Hematopoietic multipotent progenitor cell treated with erythropoietin and hydrocortisone succinate and interleukin-3 and kit ligand, for 15 days (in vitro differentiated cells): ENCODE measurements at places on chromosomes 12 and 14.

DNA sequence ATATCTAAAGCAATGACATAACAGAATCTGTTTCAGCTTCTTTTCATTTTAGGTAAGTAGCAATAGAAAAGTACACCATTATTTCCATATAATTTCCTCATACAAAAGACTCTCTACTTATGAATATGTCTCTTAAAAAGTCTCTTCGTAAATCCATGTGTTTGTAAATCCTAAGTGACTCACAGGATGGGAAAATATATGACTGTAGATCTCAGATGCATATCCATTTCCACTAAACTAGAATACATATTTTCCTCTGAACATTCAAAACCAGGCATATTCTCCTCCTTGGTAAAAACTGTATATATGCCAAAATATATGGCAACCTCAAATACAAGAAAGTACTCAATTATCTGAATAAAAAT lies 93.6 kb downstream of the TXNDC16 start:
- DNase-seq = no peak

GRCh38 chr12:81231574-81232368 lies 153.9 kb downstream of the ACSS3 start:
- DNase-seq = no peak

- no peak for DNase-seq
Observed at GRCh38 chr14:22689199-22689598, 45.0 kb upstream of the OR6J1 start.

GRCh38 chr12:57766464-57767304 lies at the start of gene CYP27B1:
TSS of gene CYP27B1 (minus strand) at chr12:57767078. CDS start at chr12:57767041, 37 bp downstream.
- no peak for DNase-seq

- DNase-seq = no peak
Observed at GRCh38 chr12:75820071-75820470, 211.5 kb downstream of the PHLDA1 start.

DNA sequence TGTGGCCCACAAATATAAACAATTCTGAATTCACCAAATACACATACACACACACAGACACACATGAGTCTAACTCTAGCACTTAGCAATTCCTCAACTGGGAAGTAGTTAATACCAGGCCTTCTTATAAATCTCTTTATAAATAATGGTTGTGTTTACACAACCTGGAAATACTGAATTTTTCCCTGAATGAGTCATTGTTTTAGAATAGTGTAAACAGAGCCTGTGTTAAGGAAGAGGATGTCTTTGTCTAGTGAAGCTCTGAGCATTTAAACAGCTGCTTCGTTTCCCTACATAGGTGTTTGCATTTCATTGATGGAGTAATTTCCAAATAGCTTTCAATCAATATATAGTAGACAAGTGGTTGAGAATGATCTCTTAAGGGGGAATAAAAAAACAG lies 218.8 kb downstream of the BTG1 start:
- no peak for DNase-seq

DNA sequence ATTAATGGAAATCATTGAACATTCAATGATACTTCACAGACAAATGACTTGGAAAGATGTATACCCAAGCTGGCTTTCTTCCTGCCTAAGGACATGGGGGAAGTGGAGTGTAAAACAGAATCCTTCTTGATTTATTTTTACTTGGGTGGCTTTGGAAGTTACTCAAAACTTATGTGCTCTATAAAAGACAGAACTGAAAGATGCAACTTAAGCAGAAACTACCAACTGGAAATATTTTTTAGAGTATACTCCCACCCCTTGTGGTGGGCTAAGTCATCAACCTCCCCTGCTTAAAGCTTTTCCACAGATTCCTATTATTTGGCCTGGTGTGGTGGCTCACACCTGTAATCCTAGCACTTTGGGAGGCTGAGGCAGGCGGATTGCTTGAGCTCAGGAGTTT lies 126.0 kb upstream of the ATP2B1 start:
- no peak for DNase-seq

GRCh38 chr14:20632831-20633691 lies 8.4 kb downstream of the OR6S1 start:
- no peak for DNase-seq

DNA sequence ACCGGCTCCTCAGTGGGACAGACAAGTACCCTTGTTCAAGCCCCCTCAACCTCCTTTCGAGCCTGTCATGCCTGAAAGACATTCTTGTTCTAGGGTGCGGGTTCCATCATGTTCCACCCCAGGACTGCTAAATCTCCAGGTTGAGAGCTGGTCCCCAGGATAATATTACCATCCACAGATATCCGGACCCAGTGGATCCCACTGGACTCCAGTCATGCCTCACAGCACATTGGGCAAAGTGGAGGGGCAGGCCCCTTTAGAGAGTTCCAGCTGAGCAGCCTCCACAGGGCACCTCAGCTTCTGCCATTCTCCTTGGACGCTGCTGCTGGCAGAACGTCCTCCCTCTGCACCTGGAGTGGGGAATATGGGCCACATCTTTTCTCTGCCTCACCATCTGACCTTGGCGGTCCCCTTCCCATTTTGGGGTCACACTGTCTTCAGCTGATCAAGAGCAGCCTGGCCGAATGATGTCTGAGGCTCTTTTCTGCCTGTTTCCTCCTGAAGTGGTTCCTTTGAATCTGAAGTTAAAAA lies 137.4 kb downstream of the BCL11B start:
- DNase-seq = no peak

DNA sequence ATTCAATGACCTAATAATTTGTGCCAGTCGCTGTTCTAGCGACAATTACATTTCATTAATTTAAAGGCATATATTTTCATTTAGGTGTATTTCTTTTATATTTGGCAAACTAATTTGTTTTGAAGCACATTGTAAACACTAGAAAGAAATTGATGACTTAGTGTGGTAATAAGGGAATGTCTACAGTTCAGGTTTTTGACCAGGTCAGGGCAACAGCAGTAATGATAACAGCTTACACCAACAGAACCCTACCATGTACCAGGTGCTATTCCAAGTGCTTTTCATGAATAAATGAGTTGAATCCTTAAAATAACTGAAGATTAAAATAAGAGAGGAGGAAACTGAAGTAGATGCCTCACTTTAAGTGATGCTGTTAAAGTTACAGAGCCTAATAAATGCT lies 85.4 kb upstream of the SLC38A2 start:
- DNase-seq = no peak

DNA sequence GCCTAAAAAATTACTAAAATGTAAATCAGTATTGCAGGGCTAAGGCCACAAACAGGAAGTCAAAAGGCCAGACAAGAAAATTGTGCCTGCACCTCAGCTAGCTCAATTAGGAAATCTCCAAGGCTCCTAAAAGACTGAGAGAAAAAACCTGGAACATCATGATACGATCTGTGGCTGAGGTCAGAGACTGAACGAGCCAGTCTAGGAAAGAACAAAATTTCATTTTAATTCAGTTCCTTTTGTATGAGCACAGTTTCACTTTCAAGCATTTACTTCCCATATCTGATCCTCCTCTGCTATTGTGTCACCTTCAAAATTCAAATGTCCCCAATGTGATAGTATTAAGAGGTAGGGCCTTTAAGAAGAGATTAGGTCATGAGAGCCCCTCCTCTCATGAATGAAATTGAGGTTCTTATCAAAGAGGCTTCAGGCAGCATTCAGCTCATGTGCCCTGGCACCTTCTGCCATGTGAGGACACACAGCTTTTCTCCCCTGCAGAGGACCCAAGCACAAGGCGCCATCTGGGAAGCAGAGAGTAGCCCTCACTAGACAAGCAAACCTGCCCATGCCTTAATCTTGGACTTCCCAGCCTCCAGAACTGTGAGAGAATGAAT lies 14.8 kb downstream of the PRKAB1 start:
- DNase-seq = peak; percentile 54

DNA sequence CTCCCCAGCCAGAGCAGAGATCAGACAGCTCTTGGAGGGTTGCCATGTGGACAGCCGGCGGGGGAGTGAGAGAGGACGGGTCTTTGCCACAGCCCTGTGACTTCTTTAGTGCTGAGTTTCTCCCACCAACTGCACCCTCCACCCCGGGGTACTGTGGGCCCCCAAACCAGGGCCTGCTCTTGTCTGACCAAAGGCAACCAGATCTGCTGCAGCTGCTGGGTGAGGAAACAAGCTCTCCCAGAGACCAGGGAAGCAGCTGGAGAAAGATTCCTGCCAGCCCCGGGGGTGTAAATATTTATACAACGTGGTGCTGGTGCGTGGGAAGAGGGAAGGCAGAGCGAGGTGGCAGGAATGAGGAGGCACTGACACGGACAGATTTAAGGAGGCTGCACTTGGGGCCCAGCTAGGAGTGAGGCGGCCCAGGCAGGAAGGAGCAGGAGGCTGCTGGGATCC lies 14.3 kb upstream of the ZFP36L1 start:
- DNase-seq = no peak

- no peak for DNase-seq
Observed at GRCh38 chr12:11689591-11690186, 40.2 kb downstream of the ETV6 start.

GRCh38 chr14:65100922-65101541 lies 1.3 kb downstream of the MAX start:
- no peak for DNase-seq

- DNase-seq = no peak
Observed at GRCh38 chr14:54440037-54440436, 1.1 kb downstream of the CNIH1 start.

DNA sequence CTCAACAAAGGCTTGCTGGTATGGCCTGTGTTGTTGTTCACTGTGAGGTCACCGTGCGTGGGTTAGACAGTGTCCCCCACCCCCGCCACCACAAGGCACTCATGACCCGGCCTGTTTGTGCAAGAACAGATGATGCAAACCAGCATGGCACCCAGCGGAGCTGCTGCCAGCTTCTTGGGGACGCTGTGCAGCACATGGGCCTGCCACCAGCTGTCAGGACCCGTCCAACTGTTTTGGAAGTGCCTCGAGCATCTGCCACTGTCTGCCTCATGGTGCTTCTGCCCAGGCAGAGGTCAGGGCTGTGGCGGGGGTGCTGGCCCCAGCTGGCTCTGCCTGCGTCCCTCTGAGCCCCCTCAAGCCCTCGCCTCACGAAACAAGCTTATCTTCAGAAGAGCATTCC lies 1.5 kb downstream of the ASB2 start:
- no peak for DNase-seq

DNA sequence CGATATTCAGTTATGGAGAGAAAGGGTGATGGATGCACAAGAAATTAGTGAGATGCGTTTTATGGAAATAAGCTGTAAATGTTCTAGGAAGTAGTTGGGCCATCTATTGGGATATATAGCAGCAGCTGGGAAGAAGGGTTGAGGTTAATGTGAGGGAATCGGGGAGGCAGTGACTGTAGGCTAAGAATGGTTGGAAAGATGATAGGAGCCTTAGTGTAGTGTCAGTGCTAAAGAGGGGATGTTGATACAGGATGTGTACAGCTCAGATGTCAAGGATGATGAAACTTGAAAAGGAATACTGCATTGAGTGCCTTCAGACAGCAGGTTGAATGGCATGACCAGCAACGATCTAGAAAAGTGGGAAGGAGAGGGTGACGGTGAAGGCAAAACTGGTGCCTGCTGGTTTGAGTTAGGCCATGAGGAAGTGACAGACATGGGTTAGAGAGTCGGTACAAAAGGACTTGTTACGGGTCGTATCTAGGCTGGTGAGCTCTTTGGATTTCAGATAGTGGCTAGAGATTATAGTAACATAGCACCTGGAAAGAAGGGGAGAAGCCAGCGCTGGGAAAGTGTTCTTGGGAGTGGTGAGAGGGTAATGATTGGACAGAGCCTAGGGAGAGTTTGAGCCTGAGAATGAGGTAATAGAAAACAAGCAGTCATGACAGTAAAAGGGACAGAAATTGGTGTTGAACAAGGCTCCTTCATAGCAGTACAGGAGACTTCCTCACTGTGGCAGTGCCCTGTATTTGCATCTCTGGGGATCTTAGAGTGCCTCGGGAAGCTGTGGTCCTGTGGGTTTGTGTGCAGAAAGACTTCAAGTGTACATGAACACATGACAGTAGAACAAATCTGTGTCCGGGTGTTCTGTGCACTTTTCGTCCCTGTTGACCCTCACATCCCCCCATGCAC lies 9.6 kb downstream of the MARS1 start:
- no peak for DNase-seq

- peak; percentile 57 for DNase-seq
Observed at GRCh38 chr14:93939304-93940229, 12.4 kb downstream of the FAM181A start.

GRCh38 chr12:34597548-34598351 lies 575.5 kb downstream of the ALG10 start:
- no peak for DNase-seq

DNA sequence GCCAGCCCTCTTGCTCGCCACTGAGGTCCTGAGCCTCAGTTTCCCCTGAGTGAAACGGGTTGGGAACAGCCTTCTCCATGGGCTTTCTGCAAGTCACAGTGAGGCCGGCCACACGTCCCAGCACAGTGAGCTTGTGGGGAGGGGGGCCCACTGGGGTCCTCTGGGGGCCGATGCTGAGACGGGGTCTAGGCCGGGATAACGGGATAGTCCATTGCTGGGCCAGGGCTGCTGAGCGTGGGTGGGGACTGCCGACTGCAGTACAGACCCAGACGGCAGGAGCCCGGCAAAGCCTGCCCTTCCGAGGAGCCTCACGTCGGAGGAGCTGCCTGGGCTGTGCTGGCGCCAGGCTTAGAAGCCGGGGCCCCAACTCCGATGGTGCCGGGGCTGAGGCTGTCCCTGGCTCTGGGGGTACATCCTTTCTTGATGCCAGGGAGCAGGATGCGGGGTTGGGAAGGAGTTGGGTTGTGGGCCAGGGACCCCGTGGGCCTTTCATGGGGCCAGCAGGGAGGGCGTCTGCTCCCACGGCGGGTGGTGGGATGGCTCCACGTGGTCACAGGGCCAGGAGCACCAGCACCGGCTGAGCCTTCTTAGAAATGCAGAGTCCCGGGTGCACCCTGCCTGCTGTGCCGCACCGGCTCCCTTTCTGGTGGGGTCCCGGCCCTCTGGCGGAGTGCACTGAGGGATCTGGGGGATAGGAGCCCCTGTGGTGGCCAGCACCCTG lies 24.2 kb downstream of the NOC4L start:
- DNase-seq = no peak

- DNase-seq = no peak
Observed at GRCh38 chr14:30410986-30411385, 148.0 kb upstream of the G2E3 start.

- no peak for DNase-seq
Observed at GRCh38 chr14:104155513-104155912, 17.1 kb downstream of the KIF26A start.

DNA sequence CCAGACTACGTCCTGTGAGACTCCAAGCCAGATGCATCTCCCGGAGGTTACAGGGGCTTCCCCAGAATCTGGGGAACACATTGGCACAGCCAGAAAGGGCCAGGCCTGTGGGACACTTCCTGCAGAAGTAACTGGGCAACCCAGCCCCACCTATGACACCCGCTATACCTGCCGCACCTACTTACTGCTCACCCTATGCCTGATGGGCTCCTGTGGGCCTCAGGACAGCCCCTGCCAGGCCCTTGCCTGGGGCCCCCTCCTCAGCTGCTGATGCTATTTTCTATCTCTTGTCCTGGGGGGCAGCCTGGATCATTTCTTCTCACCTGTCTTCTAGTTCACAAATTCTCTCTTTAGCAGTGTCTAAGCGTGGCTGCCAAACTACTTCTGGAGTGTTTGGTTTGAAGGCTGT lies 28.7 kb downstream of the JAG2 start:
- DNase-seq = no peak

DNA sequence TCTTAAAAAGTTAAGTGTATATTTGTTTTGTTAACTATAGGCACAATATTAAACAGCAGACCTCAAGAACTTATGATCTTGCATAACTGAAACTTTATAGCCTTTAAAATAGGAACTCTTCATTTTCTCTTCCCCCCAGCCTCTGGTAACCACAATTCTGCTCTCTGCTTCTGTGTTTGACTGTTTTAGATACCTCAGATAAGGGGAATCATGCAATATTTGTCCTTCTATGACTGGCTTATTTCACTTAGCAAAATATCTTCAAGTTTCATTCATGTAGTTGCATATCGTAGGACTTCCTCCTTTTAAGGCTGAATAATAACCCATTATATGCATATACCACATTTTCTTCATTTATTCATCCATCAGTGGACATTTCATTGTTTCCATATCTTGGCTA lies 131.3 kb downstream of the PTPRO start:
- DNase-seq = no peak
